HepG2 (cell line): ENCODE measurements at places on chromosomes 5 and 9. TPM values are rescaled to one million over a fixed set of nuclear protein-coding genes. Genes with fewer than 3 reads are reported as not detected.
A peak's percentile ranks its signal among the peaks of the same experiment; 100 is the strongest.

RGS3 gene
- total RNA-seq, result 26.7 and 28.8 TPM in 2 replicates

RMI1 gene
- 3.7 and 18.4 TPM in 2 replicates for total RNA-seq

FSTL4 gene
- 1.9 and 2.1 TPM in 2 replicates for total RNA-seq

MRPS2 gene
- total RNA-seq, result 44.4 and 48.6 TPM in 2 replicates

RPL12 gene
- 1,551 and 1,660 TPM in 2 replicates for total RNA-seq

ASS1 gene
- total RNA-seq, result 77.6 and 89.0 TPM in 2 replicates

GRCh38 chr5:131945551-131946168, at the start of gene MEIKIN:
Gene MEIKIN (minus strand): TSS chr5:131945663. CDS start chr5:131945505, 158 bp downstream.
- H3K27ac ChIP-seq, result no peak within 1 kb of the TSS
- no peaks in the 10 kb centered on the region for H3K27me3 ChIP-seq
- no peak within 1 kb of the TSS for H3K4me3 ChIP-seq
- H3K4me1 ChIP-seq, result no peaks in the 10 kb centered on the region

DNA sequence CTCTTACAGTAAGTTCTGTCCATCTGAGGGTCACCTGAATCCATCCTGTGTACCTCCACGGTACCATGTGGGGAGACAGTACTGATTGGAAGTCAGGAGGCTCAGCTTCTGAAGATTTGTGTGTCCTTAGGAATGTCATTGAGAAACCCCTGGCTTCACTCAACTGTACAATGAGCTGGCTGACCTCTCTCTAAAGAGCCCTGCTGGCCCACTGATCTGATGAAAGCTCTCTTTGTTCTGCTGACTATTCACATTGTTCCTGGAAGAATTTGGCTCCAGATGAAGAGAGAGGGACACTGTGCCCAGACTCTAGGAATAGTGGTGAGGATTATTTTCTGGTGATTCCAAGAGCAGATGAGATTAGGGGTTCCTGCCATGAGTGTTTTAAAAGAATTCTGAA, 141.2 kb downstream of the LURAP1L start:
- H3K4me3 ChIP-seq, result no peak overlapping the region
- DNase-seq, result peak; percentile 11
- no peaks in the 10 kb centered on the region for H3K36me3 ChIP-seq
- no peaks in the 10 kb centered on the region for H3K27me3 ChIP-seq
- H3K4me1 ChIP-seq, result no peaks in the 10 kb centered on the region
- no peak overlapping the region for H3K27ac ChIP-seq

DNA sequence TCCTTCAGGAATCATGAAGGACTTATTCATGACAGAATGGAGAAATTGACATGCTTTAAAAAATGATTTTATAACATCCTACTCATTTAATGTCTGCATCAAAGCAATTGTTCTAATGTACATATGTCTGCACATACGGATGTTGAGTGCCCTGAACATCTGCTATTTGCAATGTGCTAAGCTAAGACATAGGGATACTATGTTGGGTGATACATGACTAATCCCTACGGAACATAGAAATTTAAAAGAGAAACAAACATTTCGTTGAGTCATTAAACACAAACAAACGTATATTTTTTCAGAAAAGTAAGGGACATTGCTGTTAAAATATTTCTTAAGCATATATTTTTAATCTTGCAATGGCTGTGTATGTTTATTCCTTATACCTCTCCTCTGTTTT, 686.5 kb upstream of the ADAMTS16 start:
- no peaks in the 10 kb centered on the region for H3K36me3 ChIP-seq
- H3K4me1 ChIP-seq, result no peaks in the 10 kb centered on the region
- no peak overlapping the region for H3K27ac ChIP-seq

- no peaks in the 10 kb centered on the region for H3K36me3 ChIP-seq
- no peaks in the 10 kb centered on the region for H3K27me3 ChIP-seq
- H3K4me1 ChIP-seq, result peaks cover 47% of the 10 kb centered on the region
Observed at GRCh38 chr9:19173598-19174125, 46.4 kb upstream of the PLIN2 start.

- H3K27me3 ChIP-seq, result no peaks in the 10 kb centered on the region
- H3K4me1 ChIP-seq, result no peaks in the 10 kb centered on the region
- H3K36me3 ChIP-seq, result no peaks in the 10 kb centered on the region
- H3K27ac ChIP-seq, result no peak overlapping the region
Observed at GRCh38 chr9:75712700-75713099, 177.8 kb upstream of the PCSK5 start.

DNA sequence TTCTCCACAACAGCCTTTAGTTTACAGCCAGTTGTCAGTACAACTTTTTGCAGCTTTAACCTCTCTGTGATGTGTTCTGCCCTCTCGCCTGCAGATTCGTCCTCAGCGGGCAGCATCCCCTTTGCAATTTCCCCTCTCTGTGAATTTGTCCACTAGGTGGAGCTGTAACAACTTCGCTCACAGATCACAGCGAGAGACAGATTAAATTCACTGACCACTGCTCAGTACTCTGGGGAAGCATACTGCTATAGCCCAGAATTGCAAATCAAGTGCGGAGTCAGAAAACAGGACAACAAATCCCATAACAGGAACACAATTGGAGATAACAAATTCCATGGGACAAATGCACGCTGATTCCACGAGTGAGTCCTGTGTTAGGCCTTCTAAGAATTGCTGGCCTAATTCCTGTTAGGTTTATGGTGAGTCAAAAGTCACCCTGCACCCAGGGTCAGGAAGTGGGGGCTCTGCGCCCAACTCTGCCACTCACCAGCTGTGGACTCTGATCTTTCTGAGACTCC, 2124.9 kb downstream of the MAT2B start:
- H3K36me3 ChIP-seq, result no peaks in the 10 kb centered on the region
- H3K4me1 ChIP-seq, result peaks cover 20% of the 10 kb centered on the region
- H3K4me3 ChIP-seq, result no peak overlapping the region
- peak; percentile 46 for DNase-seq
- no peak overlapping the region for H3K27ac ChIP-seq

- H3K27ac ChIP-seq, result no peak overlapping the region
- H3K4me3 ChIP-seq, result no peak overlapping the region
- peaks cover 69% of the 10 kb centered on the region; the same call in 2 of the 3 replicates for H3K27me3 ChIP-seq
- H3K4me1 ChIP-seq, result no peaks in the 10 kb centered on the region
- DNase-seq, result no peak
Observed at GRCh38 chr9:135215571-135216161, 128.2 kb downstream of the OLFM1 start.

- peaks cover 1% of the 10 kb centered on the region; the same call in 2 of the 3 replicates for H3K36me3 ChIP-seq
- peak; percentile 5 for DNase-seq
- no peak overlapping the region for H3K4me3 ChIP-seq
- no peaks in the 10 kb centered on the region for H3K27me3 ChIP-seq
- H3K4me1 ChIP-seq, result no peaks in the 10 kb centered on the region
Observed at GRCh38 chr5:159286420-159287035, 23.4 kb downstream of the UBLCP1 start.

DNA sequence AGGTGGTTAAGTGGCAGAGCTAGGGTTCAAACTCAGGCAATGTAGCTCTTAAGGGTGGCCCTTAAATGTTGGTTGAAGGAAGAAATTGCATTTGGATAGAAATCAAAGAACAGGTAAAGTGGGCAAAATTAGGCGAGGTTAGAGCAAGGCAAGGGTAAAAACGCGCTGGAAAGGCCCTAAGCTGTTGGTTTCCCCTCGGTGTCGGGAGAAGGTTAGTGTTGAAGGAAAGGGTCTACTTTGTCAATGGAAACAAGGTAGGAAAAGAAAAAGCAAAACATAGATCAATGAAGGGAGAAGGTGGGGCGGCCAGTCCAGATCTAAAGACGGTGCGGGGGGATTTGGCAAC, 431 bp downstream of the FASTKD3 start:
- peak overlapping the region; percentile 74 for H3K27ac ChIP-seq
- peak overlapping the region; percentile 84 for H3K4me3 ChIP-seq
- no peaks in the 10 kb centered on the region for H3K27me3 ChIP-seq
- peaks cover 59% of the 10 kb centered on the region for H3K4me1 ChIP-seq
- DNase-seq, result no peak
- H3K36me3 ChIP-seq, result no peaks in the 10 kb centered on the region

GRCh38 chr5:96822686-96823459, 15.1 kb upstream of the ERAP1 start:
- no peaks in the 10 kb centered on the region for H3K27me3 ChIP-seq
- H3K4me1 ChIP-seq, result peaks cover 10% of the 10 kb centered on the region; the same call in 1 of the 2 replicates
- no peak for DNase-seq
- no peak overlapping the region for H3K4me3 ChIP-seq
- no peak overlapping the region for H3K27ac ChIP-seq

DNA sequence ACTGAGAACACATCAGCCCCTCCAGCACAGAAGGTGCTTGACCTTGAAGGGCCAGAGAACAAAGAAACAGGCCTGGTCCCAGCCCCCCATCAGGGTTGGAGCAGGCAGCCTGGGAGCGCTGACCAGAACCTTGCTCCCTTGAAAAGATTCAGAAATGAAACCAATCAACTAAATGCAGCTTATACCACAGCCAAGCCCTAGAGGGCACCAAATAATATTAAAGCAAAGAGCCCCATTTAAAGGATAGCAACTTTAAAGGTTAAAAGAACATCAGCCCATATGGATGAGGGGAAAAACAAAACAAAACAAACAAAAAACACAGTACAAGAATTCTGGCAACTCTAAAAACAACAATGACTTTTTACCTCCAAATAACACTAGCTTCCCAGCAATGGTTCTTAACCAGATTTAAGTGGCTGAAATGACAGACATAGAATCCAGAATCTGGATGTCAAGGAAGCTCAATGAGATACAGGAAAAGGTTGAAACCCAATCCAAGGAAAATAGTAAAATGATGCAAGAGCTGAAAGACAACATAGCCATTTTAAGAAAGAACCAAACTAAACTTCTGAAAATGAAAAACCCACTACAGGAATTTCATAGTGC, 471.9 kb downstream of the MTRR start:
- H3K4me1 ChIP-seq, result no peaks in the 10 kb centered on the region
- no peak overlapping the region for H3K4me3 ChIP-seq
- H3K27ac ChIP-seq, result no peak overlapping the region

DNA sequence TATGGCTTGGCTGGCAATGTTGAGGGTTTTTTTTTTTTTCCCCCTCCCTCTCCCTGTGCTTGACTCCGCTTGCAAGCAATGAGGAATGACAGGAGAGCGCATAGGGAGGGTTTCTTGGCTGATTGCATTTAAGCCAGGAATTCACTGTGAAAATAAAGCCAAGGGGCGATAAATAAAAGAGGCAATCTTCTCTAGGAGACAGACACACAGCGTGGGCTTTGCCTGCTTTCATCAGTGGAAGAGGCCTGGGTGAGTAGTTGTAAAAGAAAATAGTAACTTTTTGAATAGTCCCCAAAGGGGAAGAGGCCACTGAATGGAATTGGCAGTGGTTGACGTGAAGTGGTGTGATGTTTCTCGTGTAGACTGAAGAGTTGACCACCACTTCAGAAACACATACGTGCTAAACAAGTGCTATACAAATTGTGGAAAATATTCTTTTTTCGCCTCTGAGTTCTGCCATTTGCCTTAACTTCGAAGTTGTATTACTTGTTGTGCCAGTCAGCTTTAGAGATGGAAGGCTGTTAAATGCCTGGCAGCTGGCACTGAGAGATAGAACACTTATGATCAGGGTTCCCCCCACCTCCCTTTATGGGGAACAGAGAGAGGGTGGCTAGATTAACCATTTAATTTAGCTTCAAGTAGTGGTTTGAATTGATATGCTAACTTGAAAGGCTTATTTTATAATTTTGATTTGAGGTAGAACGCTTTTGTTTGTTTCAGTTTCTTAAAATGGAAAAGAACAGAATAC, 3.0 kb downstream of the ZSWIM6 start:
- DNase-seq, result no peak
- H3K27ac ChIP-seq, result no peak overlapping the region
- H3K27me3 ChIP-seq, result peaks cover 10% of the 10 kb centered on the region; the same call in 1 of the 3 replicates
- H3K36me3 ChIP-seq, result no peaks in the 10 kb centered on the region
- H3K4me3 ChIP-seq, result no peak overlapping the region

- no peak for DNase-seq
- H3K4me1 ChIP-seq, result no peaks in the 10 kb centered on the region
- H3K27me3 ChIP-seq, result peaks cover 14% of the 10 kb centered on the region
- H3K27ac ChIP-seq, result no peak overlapping the region
- no peak overlapping the region for H3K4me3 ChIP-seq
Observed at GRCh38 chr9:130982636-130983358, 26.2 kb upstream of the LAMC3 start.

- H3K4me1 ChIP-seq, result no peaks in the 10 kb centered on the region
- H3K4me3 ChIP-seq, result no peak overlapping the region
- DNase-seq, result no peak
Observed at GRCh38 chr9:8867148-8867547, 1067.6 kb upstream of the DMAC1 start.

GRCh38 chr9:135749171-135750045, 47.4 kb downstream of the KCNT1 start:
- no peaks in the 10 kb centered on the region for H3K36me3 ChIP-seq
- H3K27ac ChIP-seq, result no peak overlapping the region
- H3K4me1 ChIP-seq, result no peaks in the 10 kb centered on the region
- no peak overlapping the region for H3K4me3 ChIP-seq

DNA sequence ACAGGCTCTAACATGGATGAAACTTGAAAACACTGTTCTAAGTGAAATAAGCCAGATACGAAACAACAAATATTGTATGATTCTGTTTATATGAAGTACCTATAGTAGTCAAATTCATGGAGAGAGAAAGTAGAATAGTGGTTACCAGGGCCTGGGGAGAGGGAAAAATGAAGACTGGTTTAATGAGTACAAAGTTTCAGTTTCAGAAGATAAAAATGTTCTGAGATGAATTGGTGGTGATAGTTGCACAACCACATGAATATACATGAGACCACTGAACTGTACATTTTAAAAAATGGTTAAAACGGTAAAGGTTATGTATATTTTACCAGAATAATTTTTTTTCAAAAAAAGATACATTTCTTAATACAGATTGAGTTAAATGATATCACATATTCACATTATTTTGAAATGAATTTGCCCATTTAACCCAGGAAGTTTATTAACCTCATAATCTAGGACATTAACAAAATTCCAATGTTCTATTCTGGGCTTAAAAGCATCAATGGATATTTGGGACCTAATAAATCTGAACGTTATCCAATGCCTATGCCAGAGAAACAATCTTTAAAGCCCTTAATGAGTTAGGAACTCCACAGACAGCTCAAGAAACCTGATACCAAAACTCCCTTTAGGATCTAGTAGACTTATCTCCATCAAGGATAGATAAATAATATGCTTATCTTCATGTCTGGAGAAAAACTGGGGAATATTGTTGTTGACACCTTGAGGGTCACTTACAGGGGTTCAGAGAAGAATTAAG, 521.3 kb downstream of the EFNA5 start:
- no peaks in the 10 kb centered on the region for H3K4me1 ChIP-seq
- no peak overlapping the region for H3K27ac ChIP-seq
- H3K27me3 ChIP-seq, result no peaks in the 10 kb centered on the region
- H3K4me3 ChIP-seq, result no peak overlapping the region
